T-helper 1 cell (primary cell): ENCODE measurements at places on chromosomes 12 and 14.

DNA sequence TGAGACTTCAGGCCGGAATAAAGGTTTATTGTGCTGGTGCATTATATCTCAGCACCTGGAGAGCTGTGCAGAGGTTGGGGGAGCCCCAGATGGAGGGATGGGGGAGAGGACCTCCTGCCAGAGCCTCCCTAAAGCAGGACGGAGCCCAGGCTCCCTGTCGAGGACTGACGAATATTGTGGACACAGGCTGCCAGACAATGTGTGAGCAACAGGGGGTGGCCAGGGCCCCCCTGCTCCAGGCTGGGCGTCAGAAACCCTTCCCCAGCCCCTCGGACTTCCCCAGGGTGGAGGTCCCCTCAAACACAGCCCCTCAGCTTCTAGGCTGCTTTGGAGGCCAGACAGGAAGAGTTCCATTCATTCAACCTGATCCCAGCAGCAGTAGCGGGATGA, 8.0 kb downstream of the TMEM119 start:
- DNase-seq: no peak

DNA sequence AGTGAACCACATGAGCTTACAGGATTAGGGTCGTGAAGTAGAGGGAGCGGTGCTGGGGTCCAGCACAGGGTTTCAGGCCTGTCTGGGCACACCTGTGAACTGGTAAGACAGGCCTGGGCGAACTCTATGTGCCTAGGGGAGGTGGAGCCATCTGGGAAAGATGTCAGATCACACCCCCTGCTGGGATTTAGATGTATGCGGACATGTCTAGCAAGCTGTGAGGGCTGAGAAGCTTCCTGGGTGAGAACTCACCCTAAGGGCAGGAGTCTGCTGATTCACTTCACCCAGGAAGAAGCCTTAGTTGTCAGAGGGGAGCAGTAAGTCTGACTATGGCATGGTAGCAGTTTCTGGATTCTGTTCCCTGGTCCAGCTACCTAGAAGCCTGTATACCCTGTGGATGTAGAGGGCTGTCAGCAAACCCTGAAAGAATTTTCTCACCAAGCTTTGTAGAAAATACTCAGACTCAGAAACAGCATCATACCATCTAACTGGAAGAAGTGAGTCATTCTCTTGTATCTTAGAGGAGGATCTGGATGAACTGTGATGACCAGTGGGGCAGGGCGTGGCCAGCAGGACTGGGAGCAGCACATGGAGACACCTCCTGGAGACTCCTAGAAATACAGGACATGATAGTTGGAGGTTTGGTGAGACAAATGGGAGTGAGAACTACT, 11.2 kb upstream of the PYGL start:
- peak; percentile 27 for DNase-seq

- DNase-seq: peak; percentile 96
Observed at GRCh38 chr12:120265473-120266179, at the start of gene PXN. Gene PXN, minus strand, starts transcription at chr12:120265730. Its CDS starts 101 bp downstream, at chr12:120265629.

DNA sequence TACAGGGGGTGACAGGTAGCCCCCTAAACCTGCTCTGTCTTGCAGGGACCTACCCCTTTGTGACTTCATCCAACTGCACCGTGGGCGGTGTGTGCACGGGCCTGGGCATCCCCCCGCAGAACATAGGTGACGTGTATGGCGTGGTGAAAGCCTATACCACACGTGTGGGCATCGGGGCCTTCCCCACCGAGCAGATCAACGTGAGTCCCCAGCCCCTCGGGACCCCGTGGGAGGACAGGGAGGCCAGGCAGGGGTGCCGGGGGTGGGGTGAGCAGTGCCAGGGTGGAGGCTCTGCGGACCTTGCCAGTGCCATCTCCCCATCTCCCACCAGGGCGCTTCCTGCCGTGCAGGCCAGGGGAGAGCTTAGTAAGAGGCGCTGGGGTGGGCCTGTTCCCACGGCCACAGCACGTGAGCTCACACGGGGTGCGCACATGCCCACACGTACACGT, 11.1 kb upstream of the SIVA1 start:
- no peak for DNase-seq

DNA sequence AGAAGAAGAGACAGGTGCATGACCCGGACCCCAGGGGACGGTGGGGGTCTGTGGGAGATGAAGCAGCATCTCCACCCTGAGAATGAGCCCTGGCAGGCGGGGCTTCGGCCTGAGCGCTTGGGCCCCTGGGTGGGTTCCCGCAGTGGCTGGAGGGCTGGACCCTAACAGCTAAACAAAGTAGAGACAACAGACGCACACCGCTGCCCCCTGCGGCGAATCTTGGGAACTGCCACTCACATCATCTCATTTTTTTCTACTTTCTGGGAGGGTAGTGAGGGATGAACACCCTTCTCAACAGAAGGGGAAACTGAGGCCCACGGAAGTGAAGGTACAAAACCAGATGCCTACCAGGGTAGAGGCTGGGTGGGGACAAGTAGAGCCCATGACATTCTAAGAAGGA, 104.7 kb downstream of the RFLNA start:
- DNase-seq: no peak

DNA sequence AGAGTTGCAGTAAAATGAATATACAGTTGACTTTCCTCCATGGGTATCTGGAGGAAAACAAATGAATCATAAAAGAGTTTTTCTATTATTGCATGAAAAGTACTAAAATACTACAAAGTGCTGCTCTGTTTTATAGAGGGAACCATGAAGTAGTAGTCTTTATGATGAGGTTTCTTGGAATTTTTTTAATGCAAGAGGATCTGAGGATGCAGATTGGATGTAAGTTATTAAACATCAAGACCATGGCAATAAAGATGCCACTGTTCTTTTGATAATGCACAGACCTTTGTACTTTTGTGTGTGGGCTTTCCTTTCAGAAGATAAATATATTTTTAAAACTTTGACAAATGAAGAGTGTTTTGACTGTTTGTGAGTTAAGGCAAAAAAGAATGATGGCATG, 87.5 kb downstream of the DACT1 start:
- no peak for DNase-seq

DNA sequence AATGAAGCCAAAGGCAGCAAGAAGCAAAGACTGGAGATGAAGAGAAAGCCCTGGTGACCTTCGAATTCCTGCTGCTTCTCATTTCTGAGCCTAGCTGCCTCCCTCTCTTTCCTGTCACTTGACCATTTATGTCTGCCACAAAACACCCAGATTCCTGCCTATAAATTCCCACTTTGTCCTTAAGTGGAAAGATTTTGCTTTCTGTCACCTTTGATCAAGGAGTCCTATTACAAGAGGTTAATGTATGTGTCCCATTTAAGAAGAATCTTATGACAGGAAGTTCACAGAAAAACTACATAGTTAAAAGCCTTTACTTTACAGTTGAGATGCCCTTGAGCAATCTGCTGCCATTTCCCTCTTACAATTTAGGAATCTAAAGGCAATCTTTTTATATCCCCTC, 155.7 kb downstream of the GALC start:
- no peak for DNase-seq

- no peak for DNase-seq
Observed at GRCh38 chr12:48979602-48980388, 1.7 kb downstream of the WNT1 start.

DNA sequence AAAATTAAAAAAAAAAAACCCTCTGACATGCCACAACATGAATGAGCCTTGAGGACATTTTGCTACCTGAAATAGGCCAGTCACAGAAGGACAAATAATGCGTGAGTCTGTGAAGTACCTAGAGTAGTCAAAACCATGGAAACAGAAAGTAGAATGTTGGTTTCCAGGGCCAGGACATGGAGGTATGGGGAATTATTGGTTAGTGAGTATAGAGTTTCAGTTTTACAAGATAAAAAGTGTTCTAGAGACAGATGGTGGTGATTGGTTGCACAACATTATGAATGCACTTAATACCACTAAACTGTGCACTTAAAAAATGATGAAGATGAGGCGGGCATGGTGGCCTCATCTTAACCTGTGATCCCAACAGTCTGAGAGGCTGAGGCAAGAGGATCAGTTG, 47.6 kb upstream of the ZFP36L1 start:
- no peak for DNase-seq

DNA sequence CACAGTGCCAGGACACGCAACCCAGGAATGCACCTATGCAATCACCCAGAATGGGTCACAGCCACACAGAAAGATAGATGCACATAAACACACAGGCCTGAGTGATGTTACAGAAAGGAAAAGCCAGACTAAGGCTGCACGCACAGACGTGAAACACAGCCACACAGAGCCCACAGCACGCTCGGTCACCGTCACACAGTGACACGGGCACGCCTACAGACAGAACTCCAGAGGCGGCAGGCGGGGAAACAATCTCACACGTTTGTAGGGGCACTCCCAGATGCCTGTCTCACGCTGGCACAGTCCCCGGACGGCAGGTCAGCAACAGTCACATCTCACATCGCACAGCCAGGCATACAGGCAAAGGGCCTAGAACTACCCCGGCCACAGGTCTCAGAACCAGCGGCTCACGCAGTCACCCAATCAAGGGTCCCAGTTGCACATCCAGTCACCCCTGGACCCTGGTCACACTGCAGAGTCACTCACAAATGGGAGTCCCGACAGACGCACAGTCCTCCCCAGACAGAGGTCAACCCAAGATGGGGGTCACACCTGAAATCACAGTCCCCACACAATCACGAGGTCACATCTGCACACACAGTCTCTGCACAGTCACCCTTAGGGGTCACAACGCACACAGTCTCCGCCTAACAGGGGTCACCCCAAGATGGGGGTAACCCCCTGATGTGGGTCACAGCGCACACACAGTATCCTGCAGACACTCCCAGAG, 790 bp downstream of the SSH1 start:
- DNase-seq: peak; percentile 26

DNA sequence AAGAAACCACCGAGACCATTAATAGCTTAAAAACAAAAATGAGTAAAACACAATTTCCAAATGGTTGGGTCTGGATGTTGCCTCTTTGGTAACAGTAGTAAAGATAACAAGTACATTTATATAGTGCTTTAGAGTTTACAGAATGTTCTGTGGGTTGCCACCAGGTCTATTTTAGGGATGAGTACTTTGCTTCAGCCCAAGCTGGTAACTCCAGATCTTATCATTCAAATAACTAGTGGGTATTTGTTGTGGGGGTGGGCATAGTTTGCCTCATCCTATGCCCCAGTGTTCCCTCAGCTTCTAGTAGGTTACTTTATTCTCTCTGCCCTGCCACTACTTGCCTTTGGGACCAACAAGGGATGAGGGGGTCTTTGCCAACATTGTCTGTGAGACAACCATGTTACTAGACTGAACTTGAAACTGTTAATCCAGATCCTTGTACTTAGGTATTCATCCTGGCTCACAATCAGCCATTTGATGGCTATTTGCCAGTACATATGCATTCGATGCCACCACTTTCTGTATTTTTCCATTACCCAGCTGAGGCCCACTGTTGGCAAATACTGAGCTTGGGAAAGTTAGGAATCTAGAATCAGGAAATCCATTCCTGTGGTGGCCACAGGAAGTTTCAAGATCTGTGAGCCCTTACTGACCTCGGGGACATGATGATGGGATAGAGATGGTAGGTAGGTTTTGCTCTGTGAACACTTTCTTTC, 17.6 kb upstream of the AKAP6 start:
- DNase-seq: no peak

DNA sequence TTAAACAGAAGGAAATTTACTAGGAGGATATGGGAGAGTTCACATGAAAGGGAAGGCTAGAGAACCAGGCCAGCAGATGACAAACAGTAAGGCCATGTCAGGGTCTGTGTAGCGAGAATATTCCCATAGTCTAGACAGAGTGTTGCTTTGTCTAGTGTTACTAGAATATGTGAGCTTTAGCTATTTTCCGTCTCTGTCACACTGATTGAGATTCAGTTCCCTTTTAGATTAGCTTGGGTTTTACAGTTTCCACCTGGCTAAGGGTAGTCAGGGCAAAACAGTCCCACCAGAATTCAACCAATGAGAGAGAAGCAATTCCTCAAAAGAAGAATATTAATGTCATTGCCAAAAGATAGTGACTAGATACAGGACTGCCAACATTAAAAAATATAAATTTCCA, 82.8 kb upstream of the MDM1 start:
- DNase-seq: no peak

DNA sequence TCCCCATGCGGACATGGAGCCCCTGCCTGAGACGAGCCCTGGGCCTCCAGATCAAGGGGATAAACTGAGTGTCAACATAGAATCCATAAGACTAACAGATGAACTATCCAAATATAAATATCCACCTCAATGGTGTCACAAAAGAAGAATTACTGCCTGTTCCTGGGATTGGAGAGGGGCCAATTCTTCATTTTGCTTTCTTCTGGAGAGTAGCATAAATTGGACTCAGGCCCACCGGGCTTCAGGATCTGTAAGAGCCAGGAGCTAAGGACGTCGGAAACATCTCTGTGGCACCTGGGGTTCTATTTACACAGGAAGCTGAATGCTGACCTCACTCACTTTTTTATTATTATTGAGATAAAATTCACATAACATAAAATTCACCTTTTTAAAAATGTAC, 408.2 kb upstream of the CCDC196 start:
- DNase-seq: no peak

DNA sequence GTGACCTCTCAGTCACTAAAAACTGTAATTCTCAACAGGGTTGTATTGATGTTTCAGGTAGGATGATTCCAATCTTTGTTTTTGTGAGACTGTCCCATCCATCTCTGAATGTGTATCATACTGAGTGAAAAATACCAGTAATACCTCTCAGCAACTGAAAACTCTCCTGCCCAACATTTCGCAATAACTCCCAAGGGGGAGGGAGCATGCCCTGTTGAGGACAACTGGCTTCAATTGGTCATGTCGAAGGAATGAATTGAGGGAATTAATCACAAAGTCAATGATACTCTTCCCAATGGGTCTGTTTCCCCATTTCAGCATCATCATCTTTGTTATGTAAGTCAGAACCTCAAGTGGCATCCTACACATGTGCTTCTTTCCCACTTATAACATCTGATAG, 102.4 kb upstream of the E2F7 start:
- no peak for DNase-seq

DNA sequence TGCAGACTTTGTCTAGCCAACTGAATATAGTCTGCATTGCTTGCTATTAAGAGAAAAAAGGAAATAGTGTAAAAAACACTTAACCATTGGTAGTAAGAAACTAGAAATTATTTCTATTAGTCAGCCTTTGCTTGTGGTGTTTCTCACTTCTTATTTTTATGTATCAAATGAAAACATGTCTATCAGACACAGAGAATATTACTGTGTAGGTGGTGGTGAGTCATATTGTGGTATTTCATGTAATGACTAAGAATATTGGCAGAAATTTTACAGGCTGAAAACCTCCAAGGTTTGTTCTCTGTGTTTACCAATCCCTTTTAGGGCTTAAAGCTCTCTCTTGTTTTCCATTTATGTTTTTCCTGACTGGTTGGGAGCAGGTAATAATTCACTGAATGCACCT, 87.2 kb downstream of the DAAM1 start:
- no peak for DNase-seq

DNA sequence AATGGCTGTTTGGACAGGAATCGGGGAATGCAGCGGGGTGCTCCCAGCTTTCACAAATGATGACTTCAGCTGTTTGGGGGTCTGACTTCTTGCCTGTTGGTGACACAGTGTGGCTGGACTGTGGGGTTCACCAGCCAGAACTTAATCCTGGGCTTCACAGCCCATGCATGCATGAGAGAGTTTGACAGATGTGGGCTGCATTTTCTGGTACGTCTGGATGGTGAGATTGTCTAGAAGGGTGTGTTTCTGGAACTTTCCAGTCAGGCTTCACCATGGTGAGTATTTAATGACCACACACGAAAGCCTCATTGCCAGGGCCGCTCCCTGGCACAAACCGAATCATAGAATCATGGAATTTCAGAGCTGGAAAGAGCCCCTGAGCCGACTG, 29.6 kb downstream of the CHST11 start:
- no peak for DNase-seq

GRCh38 chr12:77049767-77050353, 15.5 kb downstream of the E2F7 start:
- no peak for DNase-seq
